CD4-positive, alpha-beta memory T cell (primary cell): ENCODE measurements at places on chromosomes 1 and 21. TPM values are rescaled to one million over a fixed set of nuclear protein-coding genes. Genes with fewer than 3 reads are reported as not detected.
A peak's percentile ranks its signal among the peaks of the same experiment; 100 is the strongest.

The KCNQ4 gene
- 0.33 TPM for total RNA-seq

GRCh38 chr1:51234721-51235425, 1.2 kb upstream of the RNF11 start:
- H3K27me3 ChIP-seq = no peaks in the 10 kb centered on the region
- H3K27ac ChIP-seq = peak overlapping the region; percentile 81
- no peaks in the 10 kb centered on the region for H3K36me3 ChIP-seq
- DNase-seq = peak; percentile 14
- peak overlapping the region; percentile 93 for H3K4me3 ChIP-seq

- no peak overlapping the region for H3K4me3 ChIP-seq
- peaks cover 18% of the 10 kb centered on the region for H3K4me1 ChIP-seq
- H3K27ac ChIP-seq = no peak overlapping the region
- DNase-seq = no peak
Observed at GRCh38 chr1:234214129-234214910, 158.9 kb upstream of the COA6 start.

DNA sequence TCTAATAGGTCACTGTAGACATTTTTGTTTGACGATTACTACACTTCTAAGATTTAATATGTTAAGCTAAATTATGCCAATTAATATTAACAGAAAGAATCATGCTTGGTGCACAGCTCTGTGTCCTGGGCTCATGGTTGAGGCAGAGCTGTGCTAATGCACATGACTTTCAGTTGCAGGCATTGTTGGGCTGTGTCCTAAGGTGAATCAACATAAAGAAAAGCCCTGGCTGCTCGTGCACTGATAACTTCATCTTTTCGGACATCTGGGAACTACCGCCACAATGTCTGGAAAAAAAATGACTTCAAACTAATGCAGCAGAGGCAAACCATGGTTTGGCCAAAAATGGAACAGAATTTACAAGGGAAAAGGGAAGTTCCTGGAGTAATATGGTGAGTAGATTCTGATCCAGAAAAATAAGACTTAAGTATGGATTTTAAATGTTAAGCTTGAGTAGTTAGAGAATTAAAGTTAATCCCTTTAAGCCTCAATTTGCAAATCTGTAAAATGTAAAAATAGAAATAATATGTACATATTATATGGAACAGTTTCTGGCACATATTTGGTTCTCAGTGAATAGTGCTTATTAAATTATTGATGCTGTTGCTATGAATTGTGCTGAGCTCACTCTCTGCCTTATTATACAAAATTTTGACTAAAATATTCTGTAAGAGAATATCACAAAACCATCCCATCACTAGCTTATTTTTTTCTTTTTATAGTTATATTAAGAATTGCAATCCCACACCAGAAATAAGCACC, 186.1 kb downstream of the BRINP2 start:
- H3K4me3 ChIP-seq = no peak overlapping the region
- no peak overlapping the region for H3K27ac ChIP-seq
- no peak for DNase-seq

- peaks cover 52% of the 10 kb centered on the region for H3K36me3 ChIP-seq
- peaks cover 35% of the 10 kb centered on the region for H3K4me1 ChIP-seq
- H3K27me3 ChIP-seq = no peaks in the 10 kb centered on the region
- H3K27ac ChIP-seq = peak overlapping the region; percentile 83
- peak overlapping the region; percentile 47 for H3K4me3 ChIP-seq
- DNase-seq = peak; percentile 73
Observed at GRCh38 chr1:153945795-153946621, 510 bp downstream of the DENND4B start.
